ENCODE measurements at places on chromosomes 5 and 9.

DNA sequence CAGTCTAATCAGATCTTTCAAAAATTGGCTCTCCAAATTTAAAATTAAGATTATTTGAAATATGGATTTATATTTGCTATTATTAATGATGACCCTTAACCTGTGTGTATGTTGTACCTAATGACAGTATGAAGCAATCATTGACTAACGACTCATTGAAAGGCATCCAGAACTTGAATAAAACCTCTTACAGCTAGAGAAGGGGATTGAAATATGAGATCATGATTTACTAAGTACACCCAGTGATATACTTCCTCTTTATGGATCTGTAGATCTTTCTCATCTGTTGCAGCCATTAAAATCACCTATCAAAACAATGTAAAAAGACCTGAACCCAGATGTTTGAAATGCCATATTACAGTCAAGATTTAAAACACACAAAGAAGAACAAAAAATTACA is 126.5 kb downstream of the RPS23 start:
- H3K36me3 ChIP-seq, result no peaks in the 10 kb centered on the region
- no peak overlapping the region for H3K4me3 ChIP-seq
- H3K4me1 ChIP-seq, result no peaks in the 10 kb centered on the region
- H3K27me3 ChIP-seq, result no peaks in the 10 kb centered on the region
- DNase-seq, result no peak

DNA sequence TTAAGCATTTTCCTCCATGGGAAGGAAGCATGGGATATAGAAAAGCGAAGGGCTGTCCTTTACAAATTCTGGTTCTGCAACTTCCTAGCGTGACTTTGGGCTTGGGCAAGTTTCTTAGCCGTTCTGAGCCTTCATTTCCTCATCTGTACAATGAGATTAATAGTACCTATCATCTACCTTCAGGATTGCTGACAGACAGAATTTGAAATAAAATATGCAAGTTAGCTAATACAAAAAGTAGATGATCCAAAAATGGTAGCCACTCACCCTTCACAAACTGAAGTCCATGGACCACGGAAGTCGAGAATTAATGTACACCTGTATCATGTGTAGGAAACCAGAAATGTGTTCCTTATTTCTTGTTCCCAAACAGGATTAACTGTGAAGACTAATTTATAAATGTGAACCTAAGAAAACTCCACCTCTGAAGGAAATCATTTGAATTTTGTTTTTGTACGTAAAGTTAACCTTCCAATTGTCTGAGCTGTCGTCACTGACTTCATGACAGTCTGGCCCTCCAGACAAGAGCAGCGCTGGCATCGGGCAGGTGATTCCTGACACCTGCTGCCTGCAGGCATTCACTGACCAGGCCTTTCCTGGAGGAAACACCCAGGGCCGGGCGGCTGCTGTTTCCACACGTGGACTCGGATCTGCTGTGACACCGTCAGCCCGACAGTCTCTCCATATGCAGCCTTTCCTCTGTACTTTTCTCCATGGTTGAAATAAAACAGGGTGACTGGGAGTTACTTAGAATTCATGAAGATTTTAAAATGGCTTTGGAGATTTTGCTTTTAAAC is 63.4 kb downstream of the PSMB7 start:
- H3K27ac ChIP-seq, result no peak overlapping the region
- no peak for DNase-seq
- H3K36me3 ChIP-seq, result peaks cover 100% of the 10 kb centered on the region
- no peaks in the 10 kb centered on the region for H3K4me1 ChIP-seq

- peak overlapping the region; percentile 98 for H3K27ac ChIP-seq
- no peak overlapping the region for H3K4me3 ChIP-seq
- peaks cover 93% of the 10 kb centered on the region for H3K4me1 ChIP-seq
- no peaks in the 10 kb centered on the region for H3K27me3 ChIP-seq
These were observed 26.7 kb downstream of the RNF145 start for GRCh38 chr5:159182691-159183090.

- H3K4me1 ChIP-seq, result peaks cover 52% of the 10 kb centered on the region
- H3K36me3 ChIP-seq, result no peaks in the 10 kb centered on the region
- peak overlapping the region; percentile 73 for H3K27ac ChIP-seq
- no peaks in the 10 kb centered on the region for H3K27me3 ChIP-seq
- peak; percentile 67 for DNase-seq
- H3K4me3 ChIP-seq, result no peak overlapping the region
These were observed 72.9 kb upstream of the SHB start for GRCh38 chr9:38141746-38142591.

- no peak for DNase-seq
- peaks cover 43% of the 10 kb centered on the region for H3K36me3 ChIP-seq
- H3K27ac ChIP-seq, result peak overlapping the region; percentile 76
- peaks cover 61% of the 10 kb centered on the region for H3K4me1 ChIP-seq
These were observed 3.0 kb downstream of the STC2 start for GRCh38 chr5:173325091-173325698.

- H3K4me3 ChIP-seq, result no peak overlapping the region
- H3K36me3 ChIP-seq, result no peaks in the 10 kb centered on the region
- no peaks in the 10 kb centered on the region for H3K27me3 ChIP-seq
- H3K27ac ChIP-seq, result no peak overlapping the region
These were observed 2.0 kb downstream of the CD74 start for GRCh38 chr5:150410524-150411244.

GRCh38 chr5:131659290-131659689 is 24.3 kb upstream of the RAPGEF6 start:
- no peak for DNase-seq
- peaks cover 59% of the 10 kb centered on the region for H3K36me3 ChIP-seq
- no peaks in the 10 kb centered on the region for H3K4me1 ChIP-seq
- no peaks in the 10 kb centered on the region for H3K27me3 ChIP-seq
- H3K27ac ChIP-seq, result no peak overlapping the region
- H3K4me3 ChIP-seq, result no peak overlapping the region

- no peak overlapping the region for H3K27ac ChIP-seq
- H3K36me3 ChIP-seq, result peaks cover 22% of the 10 kb centered on the region
- H3K4me1 ChIP-seq, result no peaks in the 10 kb centered on the region
- no peak overlapping the region for H3K4me3 ChIP-seq
- no peaks in the 10 kb centered on the region for H3K27me3 ChIP-seq
These were observed 115.8 kb downstream of the ERCC6L2 start for GRCh38 chr9:95991326-95991725.

DNA sequence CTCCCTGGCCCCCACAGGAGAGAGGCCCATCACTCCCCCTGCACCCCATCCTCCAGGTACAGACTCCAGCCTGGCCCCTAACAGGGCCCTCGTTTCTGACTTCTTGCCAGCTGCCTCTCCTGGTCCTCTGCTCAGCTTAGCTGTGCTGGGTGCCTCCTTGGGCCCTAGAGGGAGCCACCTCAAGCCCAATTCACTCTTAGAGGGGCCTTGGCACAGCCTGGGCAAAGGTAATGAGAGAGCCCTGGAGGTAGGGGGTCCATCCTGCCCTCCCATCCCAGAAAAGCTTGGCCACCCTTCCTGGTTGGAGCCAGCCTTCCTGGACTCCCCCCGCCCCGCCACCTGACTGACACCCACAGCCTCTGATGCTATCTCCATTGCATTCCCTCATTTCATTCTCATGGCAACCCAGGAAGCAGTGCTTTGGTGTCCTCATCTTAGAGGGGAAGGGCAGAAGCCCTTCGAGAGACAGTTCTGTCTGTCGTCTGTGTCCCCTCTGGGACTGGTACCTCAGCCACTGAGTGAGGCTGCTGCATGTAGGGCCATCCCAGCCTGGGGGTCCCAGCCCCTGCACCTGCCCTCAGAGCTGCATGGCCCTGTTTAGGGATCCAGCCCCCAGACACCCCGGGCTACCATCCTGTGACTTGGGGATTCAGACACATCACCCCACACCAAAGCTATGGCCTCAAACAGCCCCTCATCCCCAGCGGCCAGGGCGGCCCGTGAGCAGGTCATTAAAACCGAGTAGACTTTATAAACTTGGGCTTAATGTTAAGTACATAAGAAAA is 95.5 kb downstream of the BARX1 start:
- no peaks in the 10 kb centered on the region for H3K4me1 ChIP-seq
- H3K36me3 ChIP-seq, result no peaks in the 10 kb centered on the region
- H3K4me3 ChIP-seq, result no peak overlapping the region

- H3K27ac ChIP-seq, result no peak overlapping the region
- H3K4me1 ChIP-seq, result no peaks in the 10 kb centered on the region
- DNase-seq, result no peak
- no peaks in the 10 kb centered on the region for H3K36me3 ChIP-seq
- H3K4me3 ChIP-seq, result no peak overlapping the region
These were observed 1290.2 kb upstream of the WWC1 start for GRCh38 chr5:167001246-167001645.

DNA sequence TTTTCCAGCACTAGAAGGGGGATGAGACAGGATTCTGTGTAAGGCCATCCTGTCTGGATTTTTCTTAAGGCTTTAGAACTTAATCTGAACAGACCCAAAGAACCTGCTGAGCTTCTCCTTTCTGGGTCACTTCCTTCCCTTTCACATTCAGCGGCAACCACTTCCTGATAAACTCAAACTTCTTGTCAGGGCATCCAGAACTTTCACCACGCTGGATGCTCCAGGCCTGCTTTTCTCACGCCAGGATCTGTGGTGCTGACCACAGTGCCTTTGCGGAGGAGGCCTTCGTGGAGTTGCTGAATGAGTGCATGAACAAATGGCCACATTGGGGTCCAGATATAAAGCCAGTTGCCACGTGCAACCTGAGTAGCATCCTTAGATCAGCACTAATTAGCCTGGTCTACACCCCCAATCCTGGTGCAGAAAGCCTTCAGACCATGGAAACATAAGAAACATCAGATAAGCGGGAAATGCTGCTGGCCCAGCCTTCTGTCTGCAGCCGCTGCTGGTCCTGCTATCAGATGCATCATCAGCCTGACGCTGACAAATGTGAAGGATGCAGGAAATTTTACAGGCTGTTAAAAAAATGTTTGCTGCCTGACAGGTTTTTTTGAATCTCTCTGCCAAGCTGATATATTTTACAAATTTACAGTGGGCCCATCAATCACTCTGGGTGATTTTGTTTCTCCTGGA is 75.3 kb upstream of the BARHL1 start:
- no peak overlapping the region for H3K4me3 ChIP-seq
- DNase-seq, result no peak
- no peak overlapping the region for H3K27ac ChIP-seq
- no peaks in the 10 kb centered on the region for H3K36me3 ChIP-seq
- H3K27me3 ChIP-seq, result peaks cover 13% of the 10 kb centered on the region

DNA sequence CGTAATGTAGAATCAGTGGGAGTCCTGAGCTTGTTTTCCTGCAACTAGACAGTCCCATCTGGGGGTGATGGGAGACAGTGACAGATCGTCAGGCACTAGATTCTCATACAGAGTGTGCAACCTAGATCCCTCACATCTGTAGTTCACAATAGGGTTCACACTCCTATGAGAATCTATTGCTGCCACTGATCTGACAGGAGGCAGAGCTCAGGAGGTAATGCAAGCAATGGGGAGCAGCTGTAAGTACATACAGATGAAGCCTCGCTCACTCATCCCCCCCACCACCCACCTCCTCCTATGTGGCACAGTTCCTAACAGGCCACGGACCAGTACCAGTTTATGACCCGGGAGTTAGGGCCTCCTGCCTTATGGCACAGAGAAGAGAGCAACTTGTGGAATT is 116.2 kb upstream of the PIK3R1 start:
- no peaks in the 10 kb centered on the region for H3K4me1 ChIP-seq
- H3K4me3 ChIP-seq, result no peak overlapping the region
- no peak overlapping the region for H3K27ac ChIP-seq
- no peaks in the 10 kb centered on the region for H3K27me3 ChIP-seq
- DNase-seq, result no peak
- H3K36me3 ChIP-seq, result no peaks in the 10 kb centered on the region

GRCh38 chr5:169112016-169112415 is 188.9 kb downstream of the SLIT3 start:
- H3K4me1 ChIP-seq, result no peaks in the 10 kb centered on the region
- no peak overlapping the region for H3K4me3 ChIP-seq
- no peak overlapping the region for H3K27ac ChIP-seq
- no peaks in the 10 kb centered on the region for H3K27me3 ChIP-seq
- no peak for DNase-seq
